ENCODE measurements at places on chromosomes 3 and 15.

DNA sequence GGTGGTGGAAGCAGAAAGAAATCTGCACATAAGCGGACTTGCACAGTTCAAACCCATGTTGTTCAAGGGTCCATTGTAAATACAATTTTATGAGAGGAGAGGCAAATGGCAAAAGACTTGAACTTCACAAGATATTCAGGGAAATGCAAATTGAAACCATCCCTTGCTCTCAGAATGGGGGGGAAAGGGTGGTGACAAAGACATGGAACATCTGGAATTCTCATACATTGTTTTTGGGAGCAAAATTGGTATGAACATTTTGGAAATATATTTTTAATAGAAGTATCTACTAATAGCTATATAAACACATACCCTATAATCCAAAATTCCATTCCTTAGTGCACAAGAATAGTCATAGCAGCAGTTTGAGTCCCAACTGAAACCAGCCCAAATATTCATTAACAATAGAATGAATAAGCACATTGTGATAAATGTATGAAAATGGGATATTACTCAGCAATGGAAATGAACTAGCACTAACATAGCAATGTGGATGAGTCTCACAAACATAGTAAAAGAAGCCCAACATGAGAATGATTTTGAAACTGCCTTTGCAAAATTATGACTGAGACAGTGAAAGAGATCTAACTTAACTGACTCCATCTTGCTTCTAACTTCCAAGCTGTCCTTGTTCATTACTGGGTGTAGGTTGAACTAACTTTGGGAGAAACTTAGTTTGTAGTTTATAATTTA, 77.2 kb downstream of the CD200R1L start:
- no peak for DNase-seq
- peaks cover 14% of the 10 kb centered on the region for H3K4me1 ChIP-seq
- H3K4me3 ChIP-seq = no peak overlapping the region

DNA sequence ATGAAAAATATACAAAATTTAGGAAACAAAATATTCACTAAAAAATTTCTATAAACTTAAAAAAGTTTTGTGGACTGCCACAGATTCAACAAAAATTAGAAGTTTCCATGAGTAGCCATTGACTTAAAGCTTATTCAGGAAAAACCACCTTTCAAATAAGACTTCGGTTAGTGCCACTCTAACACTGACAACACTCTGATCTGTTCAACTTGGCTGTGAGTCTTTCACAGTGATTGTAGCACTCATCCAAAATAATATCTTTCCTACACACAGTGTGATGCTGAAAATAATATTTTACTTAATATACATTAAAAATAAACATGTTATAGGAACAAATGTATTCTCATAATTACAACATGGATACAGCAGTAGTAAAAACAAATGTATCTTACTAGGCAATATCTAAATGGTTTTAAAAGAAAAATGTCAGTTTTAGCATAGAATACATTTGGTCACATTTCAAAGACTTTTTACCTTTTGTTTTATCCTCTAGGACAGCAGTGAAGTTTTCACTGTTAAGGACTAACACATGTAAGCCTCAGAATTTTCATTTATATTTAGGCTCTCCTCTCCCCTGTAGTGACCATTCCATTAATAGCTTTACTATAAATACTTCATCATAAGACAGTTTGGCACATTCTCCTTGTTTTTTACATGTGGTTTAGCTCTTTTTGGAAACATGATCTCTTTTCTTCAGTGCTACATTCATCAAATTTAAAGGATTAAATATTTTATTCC, at the start of gene ASB14:
TSS of gene ASB14 (minus strand) at position 527 of the 738 bp plus-strand sequence. CDS start 652 bp downstream, outside the sequence.
- no peak within 1 kb of the TSS for H3K27ac ChIP-seq
- no peaks in the 10 kb centered on the region for H3K36me3 ChIP-seq
- no peaks in the 10 kb centered on the region for H3K27me3 ChIP-seq
- peaks cover 3% of the 10 kb centered on the region for H3K4me1 ChIP-seq

DNA sequence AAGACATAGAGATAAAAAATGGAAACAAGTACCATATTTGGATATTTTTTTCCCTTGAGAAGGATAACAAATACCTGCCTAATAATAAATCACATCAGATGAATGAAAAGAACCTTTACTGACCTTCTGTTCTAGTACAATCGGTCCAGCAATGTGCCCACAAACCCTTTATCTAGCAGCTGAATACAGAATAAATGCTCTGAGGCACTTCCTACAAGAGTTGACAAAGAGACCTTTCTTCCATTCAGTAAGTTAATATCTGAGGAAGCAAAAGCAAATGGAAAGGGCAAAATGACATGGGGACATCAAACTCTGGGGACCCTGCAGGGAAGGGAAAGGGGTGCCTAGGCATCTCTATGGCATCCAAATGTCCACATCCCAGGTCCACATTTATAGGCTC, 115.8 kb downstream of the NEK10 start:
- H3K4me3 ChIP-seq = no peak overlapping the region
- DNase-seq = no peak
- H3K36me3 ChIP-seq = no peaks in the 10 kb centered on the region

DNA sequence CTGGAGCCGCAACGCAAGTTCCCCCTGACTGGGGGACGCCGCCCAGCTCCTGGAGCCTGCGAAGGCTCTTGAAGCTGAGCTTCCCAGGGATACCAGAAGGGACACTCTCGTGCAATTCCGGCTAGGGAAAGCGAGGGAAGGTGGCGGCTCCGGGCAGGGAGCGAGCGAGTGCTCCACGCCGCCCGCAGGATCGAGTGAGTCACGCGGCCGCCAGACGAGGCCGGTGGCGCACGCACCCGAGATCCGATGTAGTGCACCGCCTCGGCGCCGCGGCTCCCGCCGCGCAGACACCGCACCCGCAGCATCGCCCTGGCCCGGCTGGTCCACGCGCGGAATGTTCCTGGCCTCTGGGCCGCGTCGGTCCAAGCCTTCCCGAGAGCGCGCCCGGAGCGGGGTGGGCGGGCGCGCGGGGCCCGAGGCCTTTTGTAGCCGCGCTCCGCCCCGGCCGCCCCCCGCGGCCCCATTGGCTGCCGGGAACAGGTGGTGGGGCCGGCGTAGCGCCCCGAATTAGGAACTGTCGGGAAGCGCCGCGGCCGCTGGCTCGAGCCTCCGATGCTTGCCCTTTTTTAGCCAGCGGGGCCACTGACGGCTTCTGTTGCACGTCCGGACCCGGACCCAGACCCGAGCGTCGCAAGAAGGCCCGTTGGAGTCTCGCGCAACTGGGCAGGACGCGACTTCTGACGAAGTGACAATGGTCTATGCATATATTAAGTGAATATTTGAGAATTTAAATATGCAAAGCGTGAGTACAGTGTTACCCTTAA, at the start of gene GATM:
TSS of gene GATM (minus strand) at position 396 of the 764 bp plus-strand sequence. CDS start at position 305, 91 bp downstream.
- peaks cover 8% of the 10 kb centered on the region for H3K4me1 ChIP-seq
- H3K4me3 ChIP-seq = peak within 1 kb of the TSS; percentile 54
- H3K27me3 ChIP-seq = peaks cover 17% of the 10 kb centered on the region
- DNase-seq = peak; percentile 93
- no peaks in the 10 kb centered on the region for H3K36me3 ChIP-seq

DNA sequence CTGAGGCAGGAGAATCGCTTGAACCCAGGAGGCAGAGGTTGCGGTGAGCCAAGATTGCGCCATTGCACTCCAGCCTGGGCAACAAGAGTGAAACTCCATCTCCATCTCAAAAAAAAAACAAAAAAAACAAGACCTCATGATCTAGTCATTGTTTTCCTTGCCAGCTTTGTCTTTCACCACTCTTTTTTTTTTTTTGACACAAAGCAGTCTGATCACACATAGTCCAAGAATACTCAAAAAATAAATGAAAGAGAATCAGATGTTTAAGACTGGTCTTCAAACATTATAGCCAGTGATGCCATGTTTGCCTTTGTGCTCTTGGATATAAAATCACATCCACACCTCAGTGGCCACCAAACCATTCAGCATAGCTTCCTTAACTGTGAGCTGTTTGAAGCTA, 5.8 kb upstream of the ADAM10 start:
- H3K36me3 ChIP-seq = no peaks in the 10 kb centered on the region
- no peak overlapping the region for H3K4me3 ChIP-seq
- no peaks in the 10 kb centered on the region for H3K27me3 ChIP-seq

DNA sequence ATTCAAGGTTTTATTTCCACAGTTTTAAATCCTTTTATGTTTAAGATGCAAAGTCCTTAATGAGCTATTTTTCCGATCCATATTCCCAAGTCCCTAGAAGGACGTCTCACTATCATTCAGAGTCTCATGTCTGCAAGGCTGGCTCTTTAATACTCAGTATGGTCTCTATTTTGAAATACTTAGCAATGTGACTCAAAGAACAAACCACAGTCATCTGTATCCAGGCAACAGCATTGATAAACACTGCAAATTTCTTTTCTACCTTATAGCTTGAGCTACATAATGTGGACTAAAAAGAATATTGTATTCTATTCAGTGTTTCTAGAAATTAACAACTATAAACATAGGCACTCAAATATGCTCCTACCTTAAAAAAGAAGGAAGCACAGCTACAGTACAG, 588.3 kb upstream of the NAALADL2 start:
- DNase-seq = no peak
- no peaks in the 10 kb centered on the region for H3K27me3 ChIP-seq
- no peaks in the 10 kb centered on the region for H3K4me1 ChIP-seq
- no peak overlapping the region for H3K4me3 ChIP-seq
- H3K36me3 ChIP-seq = no peaks in the 10 kb centered on the region
- no peak overlapping the region for H3K27ac ChIP-seq

GRCh38 chr3:78846718-78847117, 921.1 kb downstream of the ROBO1 start:
- no peak overlapping the region for H3K4me3 ChIP-seq
- DNase-seq = no peak
- peaks cover 2% of the 10 kb centered on the region for H3K4me1 ChIP-seq
- H3K27me3 ChIP-seq = no peaks in the 10 kb centered on the region

- H3K4me3 ChIP-seq = no peak overlapping the region
- no peaks in the 10 kb centered on the region for H3K36me3 ChIP-seq
- H3K27me3 ChIP-seq = no peaks in the 10 kb centered on the region
- no peak for DNase-seq
Observed at GRCh38 chr3:154971771-154972326, 108.3 kb upstream of the MME start.

GRCh38 chr3:187361835-187362234, 6.3 kb upstream of the RTP4 start:
- no peak overlapping the region for H3K4me3 ChIP-seq
- no peak for DNase-seq
- no peak overlapping the region for H3K27ac ChIP-seq
- peaks cover 24% of the 10 kb centered on the region for H3K27me3 ChIP-seq

- H3K4me3 ChIP-seq = no peak overlapping the region
- H3K4me1 ChIP-seq = peaks cover 4% of the 10 kb centered on the region
- H3K27ac ChIP-seq = peak overlapping the region; percentile 24
Observed at GRCh38 chr3:129289201-129289921, 10.7 kb downstream of the HMCES start.

GRCh38 chr3:23271876-23272741, 69.0 kb downstream of the UBE2E2 start:
- H3K4me3 ChIP-seq = no peak overlapping the region
- H3K27ac ChIP-seq = no peak overlapping the region
- no peaks in the 10 kb centered on the region for H3K27me3 ChIP-seq

GRCh38 chr3:157043771-157044170, 116.2 kb downstream of the CCNL1 start:
- no peaks in the 10 kb centered on the region for H3K36me3 ChIP-seq
- no peaks in the 10 kb centered on the region for H3K4me1 ChIP-seq
- DNase-seq = no peak
- no peak overlapping the region for H3K4me3 ChIP-seq
- H3K27me3 ChIP-seq = no peaks in the 10 kb centered on the region

GRCh38 chr3:68378631-68379030, 553.7 kb downstream of the TAFA4 start:
- H3K4me3 ChIP-seq = no peak overlapping the region
- DNase-seq = no peak
- no peak overlapping the region for H3K27ac ChIP-seq
- H3K36me3 ChIP-seq = no peaks in the 10 kb centered on the region

DNA sequence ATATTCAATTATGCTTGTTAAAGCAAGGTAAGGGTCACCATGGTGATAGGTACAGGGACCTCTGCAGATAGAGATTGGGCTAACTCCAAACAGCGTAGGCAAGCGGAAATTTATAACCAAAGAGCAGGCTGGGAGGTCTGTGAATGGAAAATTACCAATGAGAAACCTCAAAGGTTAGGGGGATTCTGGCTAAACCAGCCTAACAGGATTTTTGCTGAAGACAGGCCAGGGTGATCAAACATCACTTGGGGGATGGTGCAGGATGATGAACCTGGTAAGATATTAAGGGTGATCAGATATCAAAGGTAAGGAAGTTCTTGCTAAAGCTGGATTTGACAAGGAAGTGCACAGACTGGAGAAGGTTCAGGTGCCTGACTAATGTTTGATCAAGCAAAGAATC, 35.3 kb upstream of the SNRPN start:
- H3K27ac ChIP-seq = no peak overlapping the region
- H3K36me3 ChIP-seq = peaks cover 4% of the 10 kb centered on the region
- H3K4me1 ChIP-seq = no peaks in the 10 kb centered on the region
- no peaks in the 10 kb centered on the region for H3K27me3 ChIP-seq
- DNase-seq = no peak

DNA sequence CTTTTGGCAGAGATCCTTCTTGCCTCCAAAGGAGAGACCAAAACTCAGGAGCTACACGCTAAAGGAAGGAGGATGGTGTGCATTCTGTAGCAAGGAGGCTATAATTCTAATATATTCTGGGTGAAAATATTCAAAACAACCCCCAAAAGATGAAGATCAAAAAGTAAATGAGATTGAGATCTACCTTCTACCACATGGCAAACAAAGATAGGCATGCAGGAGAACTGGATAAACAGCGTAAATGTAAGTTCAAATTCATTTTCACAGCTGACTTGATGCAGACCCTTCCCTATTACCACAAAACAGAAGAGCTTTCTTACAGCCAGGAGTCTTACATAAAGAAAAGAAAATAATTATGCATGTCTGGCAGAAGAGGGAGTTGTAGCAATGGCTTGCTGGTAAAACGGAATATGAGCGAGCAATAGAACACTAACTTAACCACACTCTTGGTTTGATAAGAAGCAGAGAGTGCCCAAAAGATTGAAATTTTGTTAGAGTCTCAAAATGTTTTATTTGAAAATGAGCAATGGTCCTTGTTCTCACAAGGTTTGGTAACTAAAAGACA, 272.7 kb downstream of the MECOM start:
- no peaks in the 10 kb centered on the region for H3K27me3 ChIP-seq
- H3K4me1 ChIP-seq = no peaks in the 10 kb centered on the region
- no peak overlapping the region for H3K4me3 ChIP-seq
- no peaks in the 10 kb centered on the region for H3K36me3 ChIP-seq
- no peak overlapping the region for H3K27ac ChIP-seq

- no peak for DNase-seq
- H3K36me3 ChIP-seq = peaks cover 11% of the 10 kb centered on the region
- H3K4me1 ChIP-seq = no peaks in the 10 kb centered on the region
Observed at GRCh38 chr3:187717572-187717971, 15.2 kb upstream of the RTP2 start.
